ENCODE measurements at places on chromosomes 4 and X.

- DNase-seq: no peak
These were observed 39.2 kb upstream of the TLR3 start for GRCh38 chr4:186029571-186030398.

DNA sequence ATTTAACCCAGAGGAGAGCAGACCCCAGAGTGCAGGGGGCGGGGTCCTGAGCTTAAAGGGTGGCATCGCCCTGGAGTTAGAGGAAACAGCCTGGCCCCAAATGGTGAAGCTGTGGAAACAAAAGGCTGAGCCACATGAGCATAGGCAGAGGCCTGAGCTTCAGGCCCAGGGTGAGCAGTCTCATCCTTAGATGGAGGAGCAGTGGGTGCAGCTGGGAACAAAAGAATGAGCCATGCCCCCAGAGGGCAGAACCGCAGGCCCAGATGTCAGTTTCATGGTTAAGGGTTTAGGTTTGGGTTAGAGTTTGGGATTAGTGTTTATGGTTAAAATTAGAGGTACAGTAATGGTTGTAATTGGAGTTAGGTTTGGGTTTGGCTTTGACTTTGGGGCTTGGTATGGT, 44.4 kb upstream of the IL9R start:
- DNase-seq: no peak

- DNase-seq: no peak
These were observed 76.4 kb downstream of the CBLL2 start for GRCh38 chrX:22349116-22349515.

DNA sequence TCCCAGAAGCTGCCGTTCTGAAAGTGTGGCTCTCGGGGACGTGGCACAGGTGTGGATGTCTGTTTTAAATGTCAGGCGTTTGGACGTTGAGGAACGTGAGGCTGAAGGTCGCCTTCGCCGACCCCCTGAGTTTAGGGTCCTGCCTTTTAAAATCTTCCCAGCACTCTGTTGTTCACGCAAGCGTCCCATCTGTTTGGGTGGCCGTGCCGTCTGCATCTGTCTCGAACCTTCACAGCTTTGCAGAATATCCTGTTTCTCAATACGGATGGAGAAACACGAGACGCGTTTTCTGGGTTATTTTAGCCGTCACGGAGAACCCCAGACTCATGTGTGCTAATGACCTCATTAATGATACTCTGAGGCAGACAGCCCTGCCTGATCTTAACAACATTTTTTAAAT, 31.5 kb downstream of the SHOX start:
- DNase-seq: no peak

DNA sequence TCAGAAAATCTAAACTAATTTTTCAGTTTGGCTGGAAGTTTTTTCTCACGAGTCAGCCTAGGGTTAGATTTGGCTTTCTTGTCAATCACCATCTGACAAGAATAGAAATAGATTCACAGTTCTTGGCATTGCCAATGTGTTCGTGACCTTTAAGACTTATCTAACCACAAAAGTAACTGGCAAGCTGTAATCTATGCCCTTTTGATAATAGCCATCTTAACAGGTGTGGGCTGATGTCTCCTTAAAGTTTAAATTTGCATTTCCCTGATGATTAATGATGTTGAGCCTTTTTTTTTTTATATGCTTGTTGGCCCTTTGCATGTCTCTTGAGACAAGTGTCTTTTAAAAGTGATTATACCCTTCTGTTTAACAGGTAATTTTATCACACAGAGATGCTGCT, 460.3 kb upstream of the PRKX start:
- DNase-seq: no peak

DNA sequence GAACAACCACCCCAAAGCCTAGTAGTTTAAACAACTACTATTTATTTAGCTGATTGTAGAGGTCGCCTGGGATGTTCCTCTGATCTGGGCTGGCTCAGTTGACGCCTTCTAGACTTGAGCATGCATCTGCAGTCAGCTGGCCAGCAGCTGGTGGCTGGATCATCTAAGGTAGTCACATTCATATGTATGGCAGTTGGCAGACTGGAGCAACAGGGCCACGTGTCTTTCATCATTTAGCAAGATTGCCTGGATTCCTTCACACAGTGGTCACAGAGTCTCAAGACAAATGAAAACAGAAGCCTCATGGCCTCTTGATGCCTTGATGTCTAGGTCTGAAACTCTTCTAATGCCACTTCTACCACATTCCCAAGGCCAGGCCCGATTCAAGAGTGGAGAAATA, 220.6 kb upstream of the S100G start:
- DNase-seq: no peak

DNA sequence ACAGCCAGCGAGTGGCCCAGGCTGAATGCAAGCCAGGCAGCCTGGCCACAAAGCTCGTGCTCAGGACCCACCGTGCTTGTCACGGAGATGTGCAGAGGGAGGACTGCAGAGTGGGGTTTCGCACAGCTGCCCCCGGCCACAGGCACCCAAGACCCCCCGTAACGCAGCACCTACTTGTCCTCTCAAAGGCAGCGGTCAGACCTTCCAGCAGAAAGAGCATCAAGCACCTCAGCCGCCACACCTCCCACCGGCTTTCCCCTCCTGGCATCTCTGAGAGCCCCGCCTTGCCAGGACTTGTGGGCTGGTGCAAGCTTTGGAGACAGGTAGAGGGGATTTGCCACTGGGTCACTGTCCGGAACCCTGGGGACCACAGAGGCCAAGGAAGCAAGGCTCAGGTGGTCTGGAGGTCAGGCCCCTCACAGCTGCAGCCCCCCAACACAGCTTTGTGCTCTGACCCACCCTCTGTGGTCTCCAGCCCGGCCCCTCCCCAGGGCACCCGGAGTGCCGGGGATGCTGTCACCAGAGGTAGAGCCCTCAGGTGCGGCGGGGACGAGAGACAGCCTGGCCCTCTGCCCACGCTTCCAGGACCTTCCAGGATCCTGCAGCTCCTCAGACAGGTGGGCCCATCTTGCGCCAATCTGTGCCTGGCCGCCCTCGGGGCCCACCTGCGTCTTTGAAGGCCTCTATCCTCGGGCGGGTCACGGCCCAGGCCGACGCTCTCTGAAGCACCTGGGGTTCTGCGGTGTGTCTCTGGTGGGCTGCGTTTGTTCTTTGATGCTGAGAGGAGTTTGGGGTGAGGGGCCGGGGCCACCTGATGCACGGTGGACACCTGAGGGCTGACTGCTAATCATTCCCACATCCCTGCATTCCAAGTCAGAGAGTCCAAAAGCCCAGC, 34.4 kb upstream of the HMX1 start:
- DNase-seq: no peak

DNA sequence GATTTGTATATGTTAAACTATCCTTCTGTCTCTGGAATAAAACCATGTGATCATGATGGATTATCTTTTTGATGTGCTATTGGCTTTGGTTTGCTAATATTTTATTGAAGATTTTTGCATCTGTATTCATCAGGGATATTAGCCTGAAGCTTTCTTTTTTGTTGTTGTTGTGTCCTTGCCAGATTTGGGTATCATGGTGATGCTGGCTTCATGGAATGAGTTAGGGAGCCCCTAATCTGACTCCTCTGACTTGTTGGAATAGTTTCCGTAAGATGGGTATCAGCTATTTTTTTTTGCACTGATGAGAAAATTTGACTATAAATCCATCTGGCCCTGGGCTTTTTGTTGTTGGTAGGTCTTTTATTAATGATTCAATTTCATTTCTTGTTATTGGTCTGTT, 45.7 kb downstream of the ATP10D start:
- no peak for DNase-seq

DNA sequence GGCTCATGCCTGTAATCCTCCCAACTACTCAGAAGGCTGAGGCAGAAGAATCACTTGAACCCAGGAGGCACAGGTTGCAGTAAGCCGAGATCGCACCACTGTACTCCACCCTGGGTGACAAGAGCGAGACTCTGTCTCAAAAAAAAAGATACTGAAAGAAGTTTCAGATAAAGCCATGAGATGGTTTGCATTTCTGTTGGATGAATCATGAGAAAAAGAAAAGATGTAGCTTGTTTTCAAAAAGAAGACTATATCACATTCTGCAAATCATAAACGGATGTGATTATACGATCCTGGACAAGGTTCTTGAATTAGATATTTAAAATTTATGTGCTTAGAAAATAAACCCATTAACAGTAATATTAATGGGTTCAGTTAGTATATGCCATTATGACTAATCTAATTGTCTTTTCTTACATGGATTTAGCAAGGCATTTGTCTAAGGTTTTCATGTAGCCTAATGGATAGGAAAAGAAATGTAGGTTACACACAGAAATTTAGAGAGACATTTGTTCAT, 345.9 kb downstream of the SLC7A11 start:
- no peak for DNase-seq

DNA sequence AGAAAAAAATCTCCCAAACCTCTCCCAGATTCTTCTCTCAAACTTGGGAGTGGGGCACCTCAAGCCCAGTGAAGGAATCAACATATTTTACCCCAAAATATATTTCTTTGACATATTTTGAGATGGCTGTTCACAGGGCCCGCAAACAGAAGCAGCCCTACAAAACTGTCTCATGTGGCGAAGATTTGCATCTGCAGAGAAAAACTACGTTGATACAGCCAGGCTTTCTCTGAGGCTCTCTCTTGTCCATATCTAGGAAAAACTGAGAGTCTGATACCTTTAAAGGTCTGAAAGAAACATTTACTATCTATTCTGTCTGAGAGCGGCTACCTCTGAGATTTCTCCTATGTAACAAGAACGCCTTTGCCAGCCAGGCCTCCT, 23.3 kb upstream of the TMSB4X start:
- no peak for DNase-seq

- no peak for DNase-seq
These were observed 43.9 kb downstream of the FAM53A start for GRCh38 chr4:1640190-1640589.

DNA sequence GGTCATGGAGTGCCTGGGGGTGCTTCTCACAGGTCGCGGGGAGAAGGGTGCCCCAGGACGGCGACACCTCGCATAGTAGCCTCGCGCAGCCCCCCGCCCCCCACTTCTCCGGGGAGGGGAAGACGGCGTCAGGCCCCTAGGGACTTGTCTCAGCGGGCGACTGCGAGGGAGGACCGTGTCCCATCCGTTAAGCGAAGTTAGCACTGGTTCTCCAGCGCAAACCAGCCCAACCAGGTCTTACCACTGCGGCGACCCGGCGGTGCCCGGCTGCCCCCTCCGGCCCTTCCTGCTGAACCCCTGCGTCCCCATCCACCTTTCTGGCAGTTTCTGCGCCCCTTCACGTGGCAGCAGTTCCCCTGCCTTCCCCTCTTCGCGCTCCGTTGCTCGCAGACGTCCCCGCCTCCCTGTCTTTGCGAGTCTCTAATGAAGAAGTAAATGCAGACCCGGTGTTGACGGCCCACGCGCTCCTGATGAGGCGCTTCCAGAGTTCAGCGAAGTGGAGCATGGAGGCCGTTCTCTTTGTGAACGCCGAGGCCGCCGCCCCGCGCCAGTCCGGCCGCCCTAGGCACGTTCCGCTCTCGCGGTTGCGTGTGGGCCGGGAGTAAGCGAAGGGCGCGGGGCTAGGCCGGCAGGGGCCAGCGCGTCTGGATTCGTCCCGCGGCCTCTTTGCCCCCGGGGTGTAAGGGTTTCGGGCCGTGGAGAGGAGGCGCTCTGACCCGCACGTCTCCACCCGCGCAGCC, 3.0 kb downstream of the SLIT2 start:
- DNase-seq: no peak

- no peak for DNase-seq
These were observed 36.9 kb upstream of the PUDP start for GRCh38 chrX:7184816-7185215.

DNA sequence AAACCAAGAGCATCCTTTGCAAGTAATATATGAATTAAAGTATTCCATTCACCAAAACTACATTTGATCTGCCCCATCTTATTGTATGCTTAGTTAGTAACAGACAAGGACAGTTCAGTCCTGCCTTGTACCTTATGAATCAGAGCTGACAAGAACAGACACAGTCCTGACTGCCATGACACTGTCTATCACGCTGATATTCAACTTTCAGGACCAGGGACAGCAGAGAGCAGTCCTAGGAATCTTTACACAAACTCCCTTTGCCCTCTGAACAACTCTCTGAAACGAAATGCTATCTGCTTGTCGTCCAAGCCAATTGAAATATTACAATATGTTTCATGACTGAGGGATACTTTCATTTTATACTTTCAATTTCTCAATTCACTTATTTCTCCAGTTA, 268.6 kb upstream of the VCX start:
- no peak for DNase-seq

GRCh38 chr4:185830263-185830994, 18.4 kb upstream of the SORBS2 start:
- DNase-seq: no peak

GRCh38 chr4:150242820-150243458, 164.7 kb downstream of the DCLK2 start:
- DNase-seq: no peak

DNA sequence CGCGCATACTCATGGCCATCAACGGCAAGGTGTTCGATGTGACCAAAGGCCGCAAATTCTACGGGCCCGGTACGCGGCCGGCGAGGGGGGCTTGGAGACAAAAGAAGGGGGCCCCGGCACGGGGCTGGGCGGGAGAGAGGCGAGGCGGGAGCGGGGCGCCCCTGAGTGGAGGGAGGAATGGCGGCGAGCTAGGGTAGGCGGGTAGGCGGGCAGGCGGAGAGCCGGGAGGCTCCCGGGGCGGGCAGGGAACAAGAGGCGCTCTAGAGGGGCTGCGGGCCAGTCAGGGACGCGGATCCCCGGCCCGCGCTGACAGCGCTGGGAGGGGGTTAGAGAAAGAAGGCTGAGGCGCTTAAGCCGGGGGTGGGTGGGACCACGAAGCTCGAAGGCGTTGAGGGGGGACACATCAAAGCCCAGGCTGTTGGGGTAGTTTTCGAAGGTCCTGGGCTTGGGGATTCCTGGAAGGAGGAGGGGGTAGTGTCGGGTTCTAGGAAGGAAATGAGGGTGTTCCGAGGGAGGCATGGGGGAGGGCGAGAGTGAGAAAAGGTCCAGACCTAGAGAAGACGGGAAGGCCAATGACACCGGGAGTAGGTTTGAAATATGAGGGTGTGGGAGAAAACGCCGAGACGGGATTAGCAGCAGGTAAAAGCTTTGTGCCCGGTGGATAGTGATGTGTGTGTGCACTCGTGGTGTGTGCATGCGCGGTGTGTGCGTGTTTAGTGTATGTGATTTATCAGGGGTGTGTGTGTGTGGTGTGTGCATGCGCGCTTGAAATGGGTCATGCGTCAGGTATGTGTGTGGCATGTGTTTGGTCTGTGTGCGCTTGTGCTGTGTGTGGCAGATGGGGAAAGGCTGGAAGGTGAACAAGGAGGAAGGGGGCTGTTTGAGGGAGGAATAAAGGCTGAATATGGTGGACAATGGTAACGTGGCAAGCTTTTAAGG, 807 bp downstream of the PGRMC1 start:
- peak; percentile 0 for DNase-seq
